ENCODE measurements at places on chromosomes 16 and 17. TPM values are rescaled to one million over a fixed set of nuclear protein-coding genes. Genes with fewer than 3 reads are reported as not detected.

The CHP2 gene
- not detected for total RNA-seq

The IL34 gene
- 0.78 TPM for total RNA-seq

The VPS9D1 gene
- total RNA-seq = 7.3 TPM

The MRC2 gene
- 361 TPM for total RNA-seq

The SPNS3 gene
- total RNA-seq = not detected

The EPOP gene
- 4.4 TPM for total RNA-seq

The CIAO3 gene
- 8.9 TPM for total RNA-seq

The FNDC8 gene
- total RNA-seq = not detected

The CEP131 gene
- total RNA-seq = 9.8 TPM

The PPP4C gene
- total RNA-seq = 56.4 TPM

The HGS gene
- total RNA-seq = 64.1 TPM

The CD2BP2 gene
- total RNA-seq = 43.4 TPM

The PTGES3L gene
- total RNA-seq = not detected

The SUPT6H gene
- 55.4 TPM for total RNA-seq

The NPIPB8 gene
- total RNA-seq = 0.06 TPM
